Gastrocnemius medialis (tissue), 4 donors: ENCODE measurements at places on chromosomes 13 and 19. TPM values are rescaled to one million over a fixed set of nuclear protein-coding genes. Genes with fewer than 3 reads are reported as not detected.
A peak's percentile ranks its signal among the peaks of the same experiment; 100 is the strongest.

DNA sequence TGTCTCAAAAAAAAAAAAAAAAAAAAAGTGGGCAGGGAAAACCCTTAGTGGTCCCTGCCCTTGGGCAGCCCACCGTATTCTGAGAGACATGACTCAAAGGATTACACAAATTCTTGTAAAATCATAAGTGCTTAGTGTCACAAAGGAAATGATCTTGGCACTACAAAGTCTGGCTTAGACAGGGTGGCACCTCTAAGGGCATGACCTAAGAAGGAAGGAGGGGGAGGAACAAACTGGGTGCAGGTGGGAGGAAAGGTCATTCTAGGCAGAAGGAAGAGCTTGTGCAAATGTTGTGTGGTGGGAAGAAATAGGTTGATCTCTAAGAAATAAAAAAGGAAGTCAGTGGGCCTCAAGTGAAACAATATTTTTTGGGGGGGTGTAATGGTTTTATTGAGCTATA lies 10.4 kb downstream of the PNPLA6 start:
- no peaks in the 10 kb centered on the region for H3K36me3 ChIP-seq
- no peak overlapping the region for H3K4me3 ChIP-seq
- no peaks in the 10 kb centered on the region for H3K27me3 ChIP-seq
- H3K4me1 ChIP-seq = no peaks in the 10 kb centered on the region
- no peak for DNase-seq
- no peak overlapping the region for H3K27ac ChIP-seq

Gene CLDND2
- not detected for total RNA-seq

- peak overlapping the region; percentile 94 for H3K4me3 ChIP-seq
- H3K36me3 ChIP-seq = no peaks in the 10 kb centered on the region
- DNase-seq = no peak
- peaks cover 21% of the 10 kb centered on the region for H3K4me1 ChIP-seq
- H3K27ac ChIP-seq = peak overlapping the region; percentile 96
Observed at GRCh38 chr19:13154911-13155471, 4.8 kb downstream of the IER2 start.

GRCh38 chr13:93771782-93772181 lies 545.2 kb downstream of the GPC6 start:
- no peaks in the 10 kb centered on the region for H3K27me3 ChIP-seq
- H3K4me1 ChIP-seq = no peaks in the 10 kb centered on the region
- H3K4me3 ChIP-seq = no peak overlapping the region
- no peak overlapping the region for H3K27ac ChIP-seq

DNA sequence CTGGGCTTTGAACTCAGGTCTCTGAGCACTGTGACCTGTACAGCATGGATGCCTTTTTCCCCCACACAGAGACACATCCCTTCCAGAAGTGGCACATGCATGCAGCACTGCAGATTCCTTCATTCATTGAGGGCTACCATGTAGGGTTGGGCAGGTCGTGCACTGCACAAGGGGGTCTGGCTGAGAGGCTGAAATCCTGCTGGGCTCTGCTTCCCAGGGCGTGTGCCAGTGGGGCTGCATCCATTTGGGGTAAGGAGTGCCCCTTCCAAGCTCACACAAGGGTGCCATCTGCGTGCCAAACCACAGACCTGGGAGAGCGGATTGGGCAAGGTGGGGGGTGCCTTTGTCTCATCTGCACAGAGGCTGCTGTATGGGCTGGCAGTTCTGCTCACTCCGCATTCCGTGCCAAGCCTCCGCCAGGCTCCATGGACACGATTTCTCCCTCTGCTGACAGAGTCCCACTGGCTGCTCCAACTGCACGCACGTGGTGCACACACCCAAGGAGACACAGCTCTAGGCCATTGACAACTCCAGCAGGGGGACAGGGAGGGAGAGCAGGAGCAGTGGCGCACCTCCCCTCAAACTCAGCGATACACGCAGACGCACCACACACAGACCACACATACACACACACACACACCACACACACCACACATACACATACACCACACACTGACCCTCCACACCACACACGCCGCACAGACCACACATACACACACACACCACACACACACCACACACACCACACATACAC lies 4.5 kb upstream of the SHISA7 start:
- H3K4me3 ChIP-seq = no peak overlapping the region
- DNase-seq = no peak
- peaks cover 3% of the 10 kb centered on the region for H3K4me1 ChIP-seq
- H3K27me3 ChIP-seq = peaks cover 61% of the 10 kb centered on the region
- H3K27ac ChIP-seq = no peak overlapping the region

Gene C19orf73
- total RNA-seq = 1.3 TPM

DNA sequence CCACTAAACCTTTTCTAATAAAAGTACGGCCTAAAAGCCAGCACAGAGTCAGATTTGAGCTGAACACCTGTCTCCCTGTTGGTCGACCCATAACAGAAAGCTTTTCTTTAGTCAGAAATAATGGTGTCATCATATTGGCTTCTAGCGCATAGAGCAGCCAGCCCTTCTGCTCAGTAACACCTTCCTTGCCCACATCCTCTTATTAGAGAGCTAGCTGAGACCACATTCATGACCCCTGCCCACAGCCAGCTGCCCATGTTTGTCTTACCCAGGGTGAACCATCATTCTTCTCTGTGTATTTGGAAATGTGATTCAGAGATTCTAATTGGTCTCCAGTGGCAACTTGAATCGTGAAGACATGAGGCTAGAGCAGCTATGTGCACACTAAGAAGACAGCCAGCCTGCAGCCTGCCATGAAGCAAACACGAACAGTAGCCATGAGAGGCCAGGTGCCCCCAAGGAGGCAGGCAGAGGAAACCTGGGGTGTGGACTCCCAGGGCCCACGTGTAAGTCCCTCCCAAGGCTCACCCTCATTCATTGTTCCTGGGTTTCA lies 82.3 kb upstream of the PDCD5 start:
- no peaks in the 10 kb centered on the region for H3K36me3 ChIP-seq
- no peaks in the 10 kb centered on the region for H3K4me1 ChIP-seq
- no peak overlapping the region for H3K4me3 ChIP-seq

DNA sequence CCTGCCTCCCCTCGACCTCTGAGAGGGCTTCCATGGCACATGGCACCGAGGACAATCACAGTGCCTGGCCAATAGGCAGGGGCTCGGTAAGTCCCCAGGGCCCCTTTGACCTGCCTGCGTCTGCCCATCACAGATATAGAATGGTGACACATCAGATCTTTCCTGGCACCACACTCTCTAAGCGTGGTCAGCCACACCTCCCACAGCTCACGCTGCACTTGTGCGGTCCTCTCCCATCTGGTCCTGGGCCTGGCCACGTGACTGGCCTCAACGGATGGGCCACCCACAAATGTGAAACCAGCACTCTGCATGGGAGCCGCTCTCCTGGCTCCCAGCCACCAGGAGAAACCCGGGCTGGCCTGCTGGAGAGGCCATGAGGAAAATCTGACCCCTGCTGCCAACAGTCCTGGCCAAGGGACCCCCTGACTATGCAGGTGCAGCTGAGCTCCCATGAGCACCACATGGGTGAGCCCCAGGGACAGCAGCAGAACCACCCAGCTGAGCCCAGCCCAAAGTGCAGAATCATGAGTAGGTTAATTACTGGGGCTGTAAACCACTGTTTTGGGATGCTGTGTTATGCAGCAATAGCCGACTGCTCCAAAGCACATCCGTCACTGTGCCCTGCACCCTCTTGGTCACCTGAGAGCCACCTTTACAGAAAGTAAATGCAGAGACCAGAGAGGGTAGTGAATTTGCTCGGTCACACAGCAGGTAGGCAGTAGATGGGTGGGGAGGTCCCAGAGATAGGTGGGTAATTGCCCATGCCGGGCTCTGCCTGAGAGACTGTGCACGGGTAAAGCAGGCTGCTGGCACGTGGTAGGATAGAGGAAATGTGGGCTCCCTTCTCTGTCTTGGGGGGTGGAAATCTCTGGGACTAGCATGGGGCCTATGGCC lies 9.7 kb upstream of the MEF2B start:
- H3K4me3 ChIP-seq = no peak overlapping the region
- no peaks in the 10 kb centered on the region for H3K27me3 ChIP-seq
- peaks cover 37% of the 10 kb centered on the region for H3K36me3 ChIP-seq
- DNase-seq = no peak
- H3K4me1 ChIP-seq = no peaks in the 10 kb centered on the region

GRCh38 chr13:77230560-77230959 lies 96.3 kb downstream of the MYCBP2 start:
- H3K4me1 ChIP-seq = no peaks in the 10 kb centered on the region
- no peak overlapping the region for H3K27ac ChIP-seq
- H3K4me3 ChIP-seq = no peak overlapping the region
- no peaks in the 10 kb centered on the region for H3K27me3 ChIP-seq

- no peak overlapping the region for H3K4me3 ChIP-seq
- peaks cover 6% of the 10 kb centered on the region for H3K4me1 ChIP-seq
- peak overlapping the region; percentile 7 for H3K27ac ChIP-seq
- no peaks in the 10 kb centered on the region for H3K36me3 ChIP-seq
- no peak for DNase-seq
Observed at GRCh38 chr19:51359294-51359693, 6.9 kb downstream of the ETFB start.

Gene TEX26
- not detected for total RNA-seq

Gene SOX1
- total RNA-seq = not detected

- peak overlapping the region; percentile 78 for H3K4me3 ChIP-seq
- no peak for DNase-seq
- peak overlapping the region; percentile 96 for H3K27ac ChIP-seq
- H3K27me3 ChIP-seq = no peaks in the 10 kb centered on the region
- H3K4me1 ChIP-seq = peaks cover 10% of the 10 kb centered on the region
Observed at GRCh38 chr19:4342314-4342614, 1.1 kb upstream of the MPND start.

Gene MISP
- not detected for total RNA-seq

DNA sequence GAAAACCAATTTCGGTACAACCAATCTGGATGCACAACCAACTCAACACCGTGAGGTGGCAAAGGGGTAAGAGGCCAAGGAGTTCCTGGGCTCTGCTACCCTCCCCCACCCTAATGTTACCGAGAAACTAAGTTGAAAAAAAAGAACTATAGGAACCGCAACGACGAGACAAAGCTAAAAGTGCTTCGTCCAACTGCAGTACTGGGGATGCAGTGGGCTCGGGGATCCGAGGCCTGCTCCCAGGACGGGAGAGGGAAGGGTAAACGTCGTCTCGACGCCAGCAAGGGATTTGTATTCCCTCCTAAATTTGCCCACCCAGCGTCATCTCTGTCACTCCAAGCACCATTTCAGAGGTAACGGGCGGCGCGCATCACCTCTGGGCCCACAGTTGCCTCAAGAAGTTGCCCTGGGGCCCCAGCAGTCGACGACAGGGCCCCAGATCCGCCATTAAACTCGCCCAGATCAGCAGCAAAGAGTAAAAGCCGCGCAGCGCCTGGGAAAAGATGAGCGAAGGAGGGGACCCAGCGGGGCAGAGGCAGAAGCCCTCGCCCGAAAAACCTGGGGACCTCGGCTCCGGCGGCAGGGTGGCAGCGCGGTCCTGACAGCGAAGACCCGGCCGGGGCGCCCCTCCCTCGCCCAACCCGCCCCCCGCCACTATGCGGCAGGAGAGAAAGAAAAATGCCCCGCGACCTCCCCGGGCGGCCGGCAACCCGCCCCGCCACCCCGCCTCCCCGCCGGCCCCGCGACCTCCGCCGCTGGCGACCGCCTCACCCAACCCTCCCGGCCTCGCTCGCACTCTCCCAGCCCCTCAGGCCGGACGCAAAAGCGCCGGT lies 752 bp downstream of the ZMYM5 start:
- peak overlapping the region; percentile 80 for H3K4me3 ChIP-seq
- peak; percentile 21 for DNase-seq
- no peaks in the 10 kb centered on the region for H3K36me3 ChIP-seq

GRCh38 chr19:6067975-6068374 lies 42.3 kb downstream of the RFX2 start:
- peaks cover 3% of the 10 kb centered on the region for H3K27me3 ChIP-seq
- no peak for DNase-seq
- H3K27ac ChIP-seq = no peak overlapping the region
- no peak overlapping the region for H3K4me3 ChIP-seq
- no peaks in the 10 kb centered on the region for H3K36me3 ChIP-seq

DNA sequence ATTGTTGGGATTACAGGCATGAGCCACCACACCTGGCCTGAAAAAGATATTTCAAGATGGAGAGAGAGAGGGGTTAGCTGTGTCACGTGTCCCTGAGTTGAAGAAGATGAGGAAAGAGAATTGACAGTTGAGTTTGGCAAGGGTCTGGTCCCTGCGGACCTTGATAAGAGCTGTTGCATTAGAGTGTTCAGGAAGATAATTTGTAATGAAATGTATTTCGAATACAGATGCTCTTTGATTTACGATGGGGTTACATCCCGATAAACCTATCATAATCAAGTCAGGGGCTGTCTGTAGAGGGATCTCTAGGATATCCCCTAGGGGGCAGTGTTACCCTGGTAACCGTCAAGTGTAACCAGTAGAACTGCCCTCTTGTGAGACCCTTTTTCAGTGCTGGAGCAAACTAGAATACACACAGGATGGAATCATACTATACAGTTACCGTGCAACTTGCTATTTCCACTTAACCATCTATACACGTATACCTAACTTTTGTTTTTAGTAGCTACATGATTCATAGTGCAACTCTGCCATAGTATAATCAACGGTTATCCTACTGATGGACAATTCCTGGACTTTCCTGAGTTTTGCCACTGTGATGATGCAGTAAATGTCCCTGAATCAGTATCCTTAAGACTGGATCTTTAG lies 1.5 kb upstream of the ELOF1 start:
- no peak for DNase-seq
- no peak overlapping the region for H3K27ac ChIP-seq
- H3K27me3 ChIP-seq = no peaks in the 10 kb centered on the region
- peaks cover 22% of the 10 kb centered on the region for H3K4me1 ChIP-seq
- H3K4me3 ChIP-seq = no peak overlapping the region

Gene C5AR1
- total RNA-seq = 0.27 TPM

- no peak for DNase-seq
- H3K27me3 ChIP-seq = no peaks in the 10 kb centered on the region
- H3K4me3 ChIP-seq = no peak overlapping the region
- H3K36me3 ChIP-seq = no peaks in the 10 kb centered on the region
- H3K4me1 ChIP-seq = no peaks in the 10 kb centered on the region
Observed at GRCh38 chr13:89465366-89465765, 1794.2 kb downstream of the SLITRK5 start.

DNA sequence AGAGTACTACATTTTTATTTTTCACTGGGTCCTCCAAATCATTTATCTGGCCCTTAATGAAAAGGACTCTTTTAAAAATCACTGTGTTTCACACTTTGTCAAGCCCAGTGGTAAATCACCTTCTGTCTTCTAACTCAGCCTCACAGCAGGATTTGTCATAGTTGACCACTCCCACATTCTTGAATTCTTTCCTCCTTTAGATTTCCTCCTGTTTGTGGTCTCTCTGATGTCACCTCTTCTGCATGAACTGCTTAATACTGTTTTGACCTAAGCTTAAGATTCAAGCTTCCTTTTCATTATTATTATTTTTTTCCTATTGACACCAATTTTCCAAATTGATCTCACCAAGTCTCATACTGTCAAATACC lies 899.8 kb upstream of the MIR17HG start:
- no peaks in the 10 kb centered on the region for H3K36me3 ChIP-seq
- no peaks in the 10 kb centered on the region for H3K4me1 ChIP-seq
- H3K27me3 ChIP-seq = no peaks in the 10 kb centered on the region
- no peak overlapping the region for H3K4me3 ChIP-seq
- no peak for DNase-seq

DNA sequence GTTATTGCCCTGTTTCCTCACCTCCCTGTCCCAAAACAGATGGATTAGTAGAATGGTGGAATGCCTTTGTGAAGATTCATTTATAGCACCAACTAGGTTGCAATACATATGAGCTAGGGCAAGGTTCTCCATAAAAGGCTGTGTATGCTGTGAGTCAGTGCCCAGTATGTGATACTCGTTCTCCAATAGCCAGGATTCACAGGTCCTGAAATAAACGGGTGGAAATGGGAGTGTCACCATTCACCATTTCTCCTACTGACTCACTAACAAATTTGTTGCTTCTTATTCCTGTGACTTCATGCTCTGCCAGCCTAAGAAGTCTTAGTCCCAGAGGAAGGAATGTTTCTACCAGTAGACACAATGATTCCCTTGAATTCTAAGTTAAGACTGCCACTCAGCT lies 1745.4 kb downstream of the SLITRK1 start:
- H3K36me3 ChIP-seq = no peaks in the 10 kb centered on the region
- H3K27ac ChIP-seq = no peak overlapping the region
- H3K4me1 ChIP-seq = no peaks in the 10 kb centered on the region
- no peak for DNase-seq
